Lung microvascular endothelial cell (primary cell): ENCODE measurements at places on chromosomes 2 and 18.

DNA sequence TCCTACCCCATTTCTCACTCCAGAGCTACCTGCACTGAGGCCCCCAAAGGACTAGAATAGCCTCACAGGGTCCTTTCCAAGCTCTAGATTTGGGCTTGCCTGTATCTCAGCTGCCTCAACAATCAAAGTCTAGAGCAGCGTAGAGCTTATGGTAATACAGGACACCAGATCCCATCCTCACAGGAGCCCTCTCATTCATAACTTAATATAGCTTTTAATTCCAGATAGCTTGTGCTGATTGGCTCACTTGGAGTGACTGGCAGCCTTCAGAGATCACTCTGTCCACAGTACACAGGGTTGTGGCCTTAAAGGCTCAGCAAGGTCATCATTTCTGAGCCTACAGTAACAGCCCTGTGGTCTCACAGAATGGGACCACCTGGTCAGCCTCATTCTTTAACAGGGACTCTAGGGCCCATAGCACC lies 51.4 kb downstream of the ZFP36L2 start:
- DNase-seq: peak; percentile 63

- no peak for DNase-seq
Measured at GRCh38 chr2:19529677-19530076, 171.3 kb upstream of the OSR1 start.

GRCh38 chr2:19857100-19857499 lies 44.7 kb downstream of the TTC32 start:
- peak; percentile 24 for DNase-seq

- DNase-seq: no peak
Measured at GRCh38 chr2:170375192-170375591, 197.2 kb downstream of the MYO3B start.

DNA sequence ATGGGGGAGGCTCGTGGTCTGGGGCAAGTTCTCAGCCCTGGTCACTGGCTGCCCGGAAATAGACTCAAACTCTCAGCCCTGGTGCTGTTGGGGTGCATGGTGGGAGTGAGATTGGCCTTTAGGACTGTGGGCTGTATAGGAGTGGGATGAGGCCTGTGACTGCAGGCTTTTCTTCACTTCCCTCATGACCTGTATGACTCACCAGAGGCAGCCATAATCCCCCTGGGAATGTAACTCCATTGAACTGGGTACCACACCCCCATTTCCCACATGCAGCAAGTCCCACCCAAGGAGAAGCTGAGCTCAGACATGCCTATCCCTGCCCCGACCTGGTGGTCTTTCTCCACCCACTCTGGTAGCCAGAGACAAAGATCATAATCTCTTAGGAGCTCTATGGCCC lies 177.7 kb upstream of the OSR1 start:
- DNase-seq: no peak

DNA sequence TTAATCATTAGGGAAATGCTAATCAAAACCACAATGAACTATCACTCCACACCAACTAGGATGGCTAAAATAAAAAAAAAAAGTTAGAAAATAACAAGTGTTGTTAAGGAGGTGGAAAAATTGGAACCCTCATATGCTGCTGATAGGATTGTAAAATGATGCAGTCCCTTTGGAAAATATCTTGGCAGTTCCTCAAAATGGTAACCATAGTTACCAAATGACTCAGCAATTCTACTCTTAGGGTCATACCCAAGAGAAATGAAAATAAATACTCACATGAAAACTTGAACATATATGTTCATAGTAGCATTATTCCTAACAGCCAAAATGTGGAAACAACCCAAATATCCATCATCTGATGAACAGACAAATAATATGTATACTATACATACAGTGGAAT lies 15.7 kb upstream of the ACVR2A start:
- peak; percentile 79 for DNase-seq
